Stimulated activated CD8-positive, alpha-beta memory T cell treated with anti-CD3 and anti-CD28 coated beads, Interleukin-15, amount 100 ng/mL, for 24 hours (primary cell): ENCODE measurements at places on chromosomes 5 and 9.

DNA sequence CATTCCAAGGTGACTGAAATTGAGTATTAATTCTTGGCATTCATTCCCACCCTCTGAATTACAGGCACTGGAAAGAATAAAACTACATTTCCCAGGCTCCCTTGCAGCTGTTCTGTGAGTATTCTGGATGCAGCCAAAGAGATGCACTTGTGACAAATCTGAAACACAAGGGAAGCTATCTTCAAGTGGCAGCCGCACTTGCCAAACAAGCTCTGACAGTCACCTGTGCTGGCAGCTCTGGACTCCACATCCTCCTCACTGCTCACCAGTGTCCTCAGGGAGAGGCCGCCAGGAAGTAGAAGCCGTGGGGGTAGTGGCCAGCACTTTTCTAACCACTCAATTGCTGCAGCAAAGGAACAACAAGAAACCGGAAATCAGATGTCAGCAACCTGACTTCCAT is 275.0 kb downstream of the NR2F1-AS1 start:
- no peak for DNase-seq

DNA sequence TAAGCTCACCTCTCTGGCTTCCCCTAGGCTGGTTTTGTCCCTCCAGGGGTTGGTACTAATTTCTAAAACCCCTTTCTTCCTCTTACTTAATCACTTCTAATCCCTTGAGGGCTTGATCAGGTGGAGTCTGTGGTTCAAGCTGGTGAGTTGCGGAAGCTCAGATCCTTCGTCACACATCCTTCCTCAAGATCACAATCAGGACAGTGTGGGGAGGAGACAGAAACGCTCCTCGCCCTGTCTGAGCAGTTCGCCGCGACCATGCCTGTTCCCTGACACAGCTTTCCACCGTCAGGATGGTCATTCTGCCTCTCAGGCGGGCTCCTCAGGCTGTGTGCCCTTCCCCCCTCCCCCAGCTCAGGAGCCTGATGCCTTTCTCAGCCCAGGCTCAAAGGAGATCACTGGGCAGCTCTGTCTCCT is 24.3 kb downstream of the CPLX2 start:
- DNase-seq = no peak

DNA sequence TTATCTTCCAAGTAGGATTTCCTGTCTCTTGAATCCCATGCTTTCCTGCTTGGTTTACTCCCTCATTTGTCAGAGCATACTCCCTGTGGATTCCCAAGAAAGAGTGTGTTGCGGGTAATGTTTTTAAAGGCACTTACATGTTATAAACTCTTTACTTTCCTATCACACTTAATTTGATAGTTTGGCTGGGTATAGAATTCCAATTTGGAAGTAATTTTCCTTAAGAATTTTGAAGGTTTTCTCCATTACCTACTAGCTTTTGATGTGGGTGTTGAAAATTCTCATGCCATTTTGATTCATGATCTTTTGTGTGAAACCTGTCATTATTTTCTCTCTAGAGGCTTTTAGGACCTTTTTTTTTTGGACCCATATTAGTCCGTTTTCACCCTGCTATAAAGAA is 47.2 kb upstream of the PITX1 start:
- DNase-seq = no peak

- no peak for DNase-seq
Observed at GRCh38 chr9:20570087-20570486, 52.2 kb downstream of the MLLT3 start.

DNA sequence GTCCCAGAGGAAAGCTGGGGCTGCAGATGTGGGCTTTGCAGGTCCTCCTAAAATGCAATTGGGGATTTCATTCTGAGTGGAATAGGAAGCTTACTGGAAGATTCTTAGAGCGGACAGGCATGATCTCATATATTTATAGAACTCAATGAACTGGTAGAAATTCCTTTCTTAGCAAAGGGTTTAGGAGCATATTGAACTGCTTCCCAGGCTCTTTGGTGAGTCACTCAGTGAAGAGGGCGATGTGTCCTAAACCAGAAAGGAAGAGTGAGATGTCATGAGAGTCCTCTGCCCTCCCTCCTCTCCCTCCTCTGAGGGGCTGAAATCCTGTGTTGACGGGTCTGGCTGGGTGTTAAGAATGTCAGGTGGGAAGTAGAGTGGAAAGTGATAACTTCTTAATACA is 26.3 kb upstream of the SEMA6A start:
- DNase-seq = no peak
